Astrocyte (in vitro differentiated cells and primary cell): ENCODE measurements at places on chromosomes 6 and 20. TPM values are rescaled to one million over a fixed set of nuclear protein-coding genes. Genes with fewer than 3 reads are reported as not detected.

- no peak for DNase-seq
These were observed 201.8 kb downstream of the TTLL2 start for GRCh38 chr6:167526465-167527368.

GRCh38 chr6:113862112-113862511, 5.0 kb downstream of the MARCKS start:
- DNase-seq: peak; percentile 22

- DNase-seq: no peak
These were observed 245.2 kb upstream of the MOCS1 start for GRCh38 chr6:40179496-40179895.

Gene PSMB9
- 34.1 and 42.8 TPM in 2 replicates for total RNA-seq
